T-helper 9 cell (primary cell): ENCODE measurements at places on chromosomes 5 and 9.

DNA sequence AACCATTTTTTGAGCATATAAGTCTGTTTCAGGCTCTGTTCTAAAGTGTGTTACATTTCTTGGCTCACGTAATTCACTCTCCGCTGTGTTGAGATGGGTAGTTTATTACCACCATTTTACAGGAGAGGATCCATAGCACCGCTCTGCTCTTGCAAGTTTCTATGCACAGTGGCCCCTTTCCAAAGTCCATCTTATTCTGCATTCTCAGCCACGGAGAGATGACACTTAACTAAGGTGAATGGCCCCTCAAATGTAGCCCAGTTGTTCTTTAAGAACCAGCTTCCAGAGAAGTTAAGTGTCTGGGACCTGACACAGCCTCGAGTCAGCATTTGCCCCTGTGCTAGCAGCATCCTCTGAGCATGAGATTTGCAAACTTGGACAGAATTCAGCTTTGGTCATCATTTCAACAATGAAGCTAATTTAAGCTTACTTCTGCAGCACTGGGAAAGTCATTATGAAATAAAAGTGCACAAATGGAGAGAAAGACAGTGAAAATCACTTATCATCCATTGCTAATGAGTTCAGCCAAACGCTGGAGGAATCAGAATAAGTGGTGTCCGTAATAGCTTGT is 61.9 kb downstream of the FAM78A start:
- no peak for DNase-seq

- no peak for DNase-seq
Observed at GRCh38 chr5:173888473-173889131, 453 bp downstream of the CPEB4 start.

DNA sequence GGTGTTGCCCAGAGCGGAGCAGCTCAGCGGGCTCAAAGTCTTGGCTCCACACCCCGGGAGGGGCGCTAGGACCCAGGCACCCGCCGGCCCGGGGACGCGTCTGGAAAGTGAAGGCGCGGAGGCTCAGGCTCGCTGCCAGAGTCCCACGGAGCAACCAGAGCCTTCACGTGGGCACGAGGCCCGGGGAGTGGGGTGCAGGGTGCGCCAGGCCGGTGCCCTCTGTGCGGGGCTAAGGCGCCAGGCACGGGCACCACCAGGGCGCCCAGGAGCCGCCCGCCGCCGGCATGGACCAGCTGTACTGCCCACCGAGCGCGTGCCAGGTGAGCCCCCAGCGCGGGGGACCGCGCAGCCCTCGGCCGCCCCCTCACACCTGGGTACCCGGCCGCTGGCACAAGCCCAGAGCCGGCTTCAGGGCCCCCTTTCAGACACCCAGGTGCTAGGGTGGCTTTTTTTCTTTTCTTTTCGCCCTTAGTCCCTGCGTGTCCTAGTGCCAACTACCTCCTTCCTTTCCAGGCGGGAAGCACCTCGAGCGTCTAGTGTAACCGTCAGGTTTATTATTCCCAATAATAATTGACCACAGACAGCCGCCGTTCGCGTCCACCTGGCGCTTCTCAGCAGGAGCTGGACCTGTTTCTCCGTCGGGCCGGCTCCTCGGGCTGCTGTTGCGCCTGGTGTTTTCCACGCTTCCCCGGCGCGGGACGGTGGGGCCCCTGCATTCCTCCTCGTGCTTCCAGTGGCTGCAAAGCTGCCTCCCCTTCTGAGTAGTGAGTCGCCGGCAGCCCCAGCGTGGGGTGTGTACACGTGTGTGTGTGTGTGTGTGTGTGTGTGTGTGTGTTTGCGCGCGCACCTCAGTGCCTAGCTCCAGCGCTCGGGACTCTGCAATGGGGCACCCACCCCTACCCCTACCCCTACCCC is 30.1 kb upstream of the PDE8B start:
- DNase-seq: no peak

DNA sequence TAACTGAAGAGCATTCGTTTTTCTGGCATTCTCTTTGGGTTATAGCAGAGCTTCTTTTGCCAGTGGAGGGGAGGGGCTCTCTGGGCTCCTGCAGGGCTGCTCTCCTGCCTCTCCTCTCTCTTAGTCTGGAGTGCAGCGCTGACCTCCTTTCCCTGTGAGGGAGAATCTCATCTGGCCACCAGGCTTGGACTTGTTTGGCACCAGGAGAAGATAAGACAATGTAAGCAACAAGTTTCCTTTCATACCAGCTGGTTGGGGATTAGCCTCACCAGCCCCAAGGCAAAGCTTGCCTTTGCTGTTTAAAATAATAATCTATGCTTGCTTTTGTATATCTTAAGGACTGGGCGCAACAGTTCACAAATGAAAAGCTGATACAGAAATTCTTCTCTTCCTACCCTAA is 196.4 kb downstream of the TLE4 start:
- no peak for DNase-seq

DNA sequence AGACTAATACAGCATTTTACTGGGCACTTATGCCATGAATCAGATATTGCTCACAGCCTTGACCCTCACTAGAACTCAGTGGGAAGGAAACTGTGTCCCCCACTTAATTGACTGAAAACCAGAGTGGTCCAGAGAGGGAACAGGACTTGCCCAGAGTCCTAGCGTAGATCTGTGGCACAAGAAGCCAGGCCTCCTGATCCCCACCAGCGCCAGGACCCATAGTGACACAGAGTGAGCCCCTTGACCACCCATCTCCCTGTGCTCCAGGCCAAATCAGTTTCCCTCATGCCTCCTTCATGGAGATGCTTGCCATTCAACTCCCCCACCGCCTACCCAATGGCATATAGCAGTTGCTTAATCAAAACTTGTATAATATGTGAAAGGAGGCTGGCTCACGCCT is 8.3 kb downstream of the KIF12 start:
- no peak for DNase-seq

DNA sequence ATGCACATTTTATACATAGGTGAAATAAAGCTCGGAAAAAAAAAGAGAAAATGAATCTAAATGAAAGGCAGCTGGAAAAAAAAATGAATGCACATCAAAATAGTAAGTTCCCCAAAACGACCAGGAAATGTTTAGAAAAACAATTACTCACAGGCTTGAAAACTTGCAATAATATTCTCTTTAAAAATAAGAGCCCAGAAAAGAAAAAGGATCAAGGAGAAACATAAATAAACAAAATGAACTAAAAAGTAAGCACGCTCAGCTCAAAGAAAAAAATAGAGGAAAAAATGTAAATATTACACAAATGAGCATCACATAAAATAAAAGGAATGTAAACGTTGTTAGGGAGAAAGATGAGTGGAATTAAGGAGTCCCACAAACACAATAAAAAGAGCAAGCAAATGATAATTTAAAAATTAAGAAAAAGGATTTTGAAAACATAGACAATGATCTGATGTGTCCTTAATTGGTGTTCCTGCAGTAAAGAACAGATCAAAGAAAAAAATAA is 54.2 kb downstream of the SLC27A6 start:
- DNase-seq: no peak

GRCh38 chr9:131673068-131673467 is 66.8 kb downstream of the RAPGEF1 start:
- DNase-seq: no peak

- DNase-seq: no peak
Observed at GRCh38 chr5:40017918-40018317, 593.1 kb upstream of the DAB2 start.

DNA sequence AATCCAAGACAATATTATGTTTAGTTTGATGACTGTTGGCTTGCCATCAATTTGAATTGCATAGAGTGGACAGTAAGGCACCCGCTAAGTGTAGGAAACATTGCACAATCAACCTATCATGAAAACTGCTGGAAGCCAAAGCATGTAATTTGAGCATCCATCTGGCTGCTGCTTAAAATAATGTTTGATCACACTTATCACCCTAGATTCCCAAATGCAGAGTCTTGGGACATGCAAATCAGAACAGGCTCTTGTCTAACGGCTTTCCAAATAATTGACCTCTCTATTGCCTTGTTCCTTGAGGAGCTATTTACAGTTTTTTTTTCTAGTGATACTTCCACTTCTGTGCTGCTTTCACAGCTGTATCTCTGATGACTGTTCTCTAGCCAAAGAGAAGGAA is 342.1 kb downstream of the PRR16 start:
- DNase-seq: no peak

DNA sequence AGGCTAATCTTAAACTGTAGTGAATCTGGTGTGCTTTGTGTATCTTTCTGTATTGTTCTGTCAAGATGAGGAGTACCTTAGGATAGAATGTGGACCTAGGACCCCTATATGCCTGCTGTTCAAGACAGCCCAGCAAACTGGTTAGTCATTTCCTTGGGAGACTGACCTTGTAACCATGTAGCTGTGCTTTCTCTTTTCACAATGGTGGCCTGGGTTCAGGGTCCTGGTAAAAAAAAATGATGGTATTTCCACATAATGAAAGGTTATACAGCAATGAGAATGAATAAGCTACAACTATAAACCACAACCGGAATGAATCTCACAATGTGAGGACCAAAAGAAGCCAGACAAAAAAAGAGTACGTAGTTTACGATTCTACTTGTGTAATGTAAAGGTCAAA is 36.4 kb upstream of the F2RL1 start:
- DNase-seq: no peak

DNA sequence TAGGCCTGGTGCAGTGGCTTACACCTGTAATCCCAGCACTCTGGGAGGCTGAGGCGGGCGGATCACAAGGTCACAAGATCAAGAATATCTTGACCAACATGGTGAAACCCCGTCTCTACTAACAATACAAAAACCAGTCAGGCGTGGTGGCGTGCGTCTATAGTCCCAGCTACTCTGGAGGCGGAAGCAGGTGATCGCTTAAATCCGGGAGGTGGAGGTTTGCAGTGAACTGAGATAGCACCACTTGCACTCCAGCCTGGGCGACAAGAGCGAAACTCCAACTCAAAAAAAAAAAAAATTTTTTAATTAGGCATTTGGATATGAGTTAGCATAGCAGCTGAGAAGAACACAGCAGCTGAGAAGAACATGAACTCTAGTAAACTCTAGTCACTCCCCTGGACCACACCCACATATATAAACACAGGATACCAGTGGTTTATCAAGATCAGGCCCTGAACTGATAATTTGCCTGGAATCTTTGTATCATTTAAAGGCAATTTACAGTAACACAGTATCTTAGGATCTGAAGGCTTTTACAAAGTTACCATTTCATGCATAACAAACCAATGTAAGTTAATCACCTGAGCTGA is 4.6 kb upstream of the UGCG start:
- no peak for DNase-seq

- no peak for DNase-seq
Observed at GRCh38 chr5:1668141-1668721, 131.4 kb downstream of the MRPL36 start.

- no peak for DNase-seq
Observed at GRCh38 chr9:68685770-68686169, 19.3 kb upstream of the PIP5K1B start.

DNA sequence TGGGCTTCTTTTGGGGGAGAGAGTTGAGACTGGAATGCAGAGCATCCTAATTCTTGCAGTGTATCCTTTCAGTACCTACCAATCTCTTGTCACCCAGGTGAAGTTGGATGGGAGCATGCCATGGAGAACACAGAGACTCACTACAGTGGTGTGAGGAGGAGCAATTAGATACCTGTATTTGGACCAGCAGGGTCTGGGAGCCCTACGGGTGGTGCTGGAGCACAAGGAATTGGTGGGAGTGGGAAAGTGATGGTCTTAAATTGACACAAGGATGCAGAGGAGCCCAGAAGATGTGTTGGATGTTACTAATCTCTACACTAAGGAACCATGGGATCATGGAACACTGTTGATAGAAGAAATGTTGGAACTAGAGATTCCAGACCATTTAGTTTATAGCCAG is 212.7 kb downstream of the CHSY3 start:
- DNase-seq: no peak

DNA sequence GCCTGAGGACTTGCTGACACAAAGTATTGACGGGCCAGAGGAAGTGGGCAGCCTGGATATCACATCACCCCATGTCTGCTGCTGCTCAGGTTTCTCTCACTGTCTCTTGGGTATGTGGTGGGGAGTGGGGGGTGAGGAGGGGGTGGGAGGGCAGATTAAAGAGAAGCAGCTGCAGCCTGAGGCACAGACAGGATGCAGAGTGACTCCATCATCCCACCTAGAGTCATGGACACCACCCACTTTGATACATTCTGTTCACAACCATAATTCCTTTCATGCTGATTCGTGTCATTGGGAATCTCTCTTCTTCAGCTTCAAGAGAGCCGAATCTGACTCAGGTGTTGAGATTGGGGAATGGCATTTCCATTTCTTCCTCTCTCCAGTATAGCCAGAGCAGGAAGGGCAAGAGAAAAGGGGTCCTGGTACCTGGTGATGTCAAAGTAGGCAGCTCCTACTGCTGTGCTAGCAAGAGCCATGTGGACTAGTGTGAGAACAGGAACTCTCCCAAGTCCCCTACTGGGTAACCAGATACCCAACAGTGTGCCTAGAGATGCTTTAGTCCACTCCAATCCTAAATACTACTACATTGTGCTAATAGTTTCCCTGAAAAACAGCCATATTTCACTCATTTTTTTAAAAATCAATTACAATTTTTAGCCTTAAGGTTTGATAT is 22.4 kb downstream of the GRAMD2B start:
- no peak for DNase-seq

DNA sequence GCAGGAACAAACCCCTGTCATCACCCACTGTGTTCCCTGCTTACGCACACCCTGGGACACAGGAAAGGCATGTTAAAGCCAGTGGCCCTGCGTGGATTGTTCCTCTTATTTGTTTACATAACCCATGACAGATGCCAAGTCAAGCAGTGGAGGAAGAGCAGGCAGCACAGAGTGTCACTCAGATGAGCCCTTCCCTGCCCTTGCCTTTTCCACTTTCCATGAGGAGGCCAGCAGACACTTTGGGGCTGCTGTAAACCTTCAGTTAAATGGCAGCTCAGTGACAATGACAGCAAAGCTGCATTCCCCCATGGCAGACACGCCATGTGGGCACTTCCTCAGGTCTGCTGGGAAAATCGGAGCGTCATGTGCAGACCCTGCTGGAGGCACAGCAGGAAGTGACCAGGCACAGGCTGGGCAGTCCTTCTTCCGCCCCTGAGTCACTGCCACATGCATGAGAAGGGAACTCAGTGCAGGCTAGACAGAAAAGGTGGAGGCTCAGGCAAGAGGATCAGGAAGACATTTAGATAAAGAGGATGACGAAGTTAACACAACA is 216.8 kb upstream of the PIK3R1 start:
- no peak for DNase-seq

GRCh38 chr5:117590944-117591343 is 1016.3 kb upstream of the SEMA6A start:
- DNase-seq: no peak

- no peak for DNase-seq
Observed at GRCh38 chr9:20760246-20760891, 76.3 kb downstream of the FOCAD start.

- DNase-seq: no peak
Observed at GRCh38 chr9:81680006-81680405, 9.3 kb downstream of the TLE1 start.

GRCh38 chr9:138043411-138044345 is 166.1 kb downstream of the CACNA1B start:
- no peak for DNase-seq

DNA sequence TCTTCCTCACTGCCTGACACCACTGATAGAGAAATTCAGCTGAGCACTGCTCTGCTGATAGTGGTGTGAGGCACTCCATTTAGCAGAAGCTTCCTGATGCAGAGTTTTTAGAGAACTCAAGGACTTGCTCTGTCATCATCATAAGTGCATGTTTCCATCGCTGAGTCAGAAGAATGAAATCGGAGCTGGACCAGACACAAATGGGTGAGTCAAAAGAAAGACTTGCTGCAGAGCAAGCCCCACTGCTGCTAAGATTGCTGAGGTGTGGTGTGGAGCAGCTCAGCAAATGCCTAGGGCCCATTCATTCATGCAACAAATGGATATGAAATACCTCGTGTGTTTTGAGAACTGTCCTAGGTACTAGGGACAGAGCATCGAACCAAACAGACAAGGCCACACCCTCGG is 410.2 kb upstream of the SLC30A5 start:
- DNase-seq: no peak

- no peak for DNase-seq
Observed at GRCh38 chr5:89255845-89256463, 373.0 kb upstream of the MEF2C start.
